Nucleus accumbens (tissue), 56 donors: ENCODE measurements at places on chromosomes 1 and 21.

DNA sequence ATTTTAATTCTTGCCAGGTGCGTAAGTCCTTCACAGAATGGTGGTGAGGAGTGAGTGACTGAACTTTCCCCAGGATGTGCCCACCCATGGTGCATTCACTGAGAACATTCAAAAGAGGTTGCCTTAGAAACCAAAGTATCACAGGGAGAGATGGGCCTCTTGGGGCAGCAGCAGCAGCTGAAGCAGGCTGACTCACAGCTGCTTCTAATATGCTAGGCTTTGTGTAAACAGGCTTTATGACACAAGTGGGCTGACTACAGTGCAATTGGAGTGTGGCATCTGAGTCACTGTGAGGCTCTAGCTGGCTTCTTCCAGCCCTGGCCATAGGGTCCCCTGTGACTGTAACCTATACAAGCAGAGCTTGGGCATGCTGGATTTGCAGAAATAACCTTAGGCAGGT is 12.6 kb downstream of the PIGP start:
- DNase-seq: peak; percentile 8

DNA sequence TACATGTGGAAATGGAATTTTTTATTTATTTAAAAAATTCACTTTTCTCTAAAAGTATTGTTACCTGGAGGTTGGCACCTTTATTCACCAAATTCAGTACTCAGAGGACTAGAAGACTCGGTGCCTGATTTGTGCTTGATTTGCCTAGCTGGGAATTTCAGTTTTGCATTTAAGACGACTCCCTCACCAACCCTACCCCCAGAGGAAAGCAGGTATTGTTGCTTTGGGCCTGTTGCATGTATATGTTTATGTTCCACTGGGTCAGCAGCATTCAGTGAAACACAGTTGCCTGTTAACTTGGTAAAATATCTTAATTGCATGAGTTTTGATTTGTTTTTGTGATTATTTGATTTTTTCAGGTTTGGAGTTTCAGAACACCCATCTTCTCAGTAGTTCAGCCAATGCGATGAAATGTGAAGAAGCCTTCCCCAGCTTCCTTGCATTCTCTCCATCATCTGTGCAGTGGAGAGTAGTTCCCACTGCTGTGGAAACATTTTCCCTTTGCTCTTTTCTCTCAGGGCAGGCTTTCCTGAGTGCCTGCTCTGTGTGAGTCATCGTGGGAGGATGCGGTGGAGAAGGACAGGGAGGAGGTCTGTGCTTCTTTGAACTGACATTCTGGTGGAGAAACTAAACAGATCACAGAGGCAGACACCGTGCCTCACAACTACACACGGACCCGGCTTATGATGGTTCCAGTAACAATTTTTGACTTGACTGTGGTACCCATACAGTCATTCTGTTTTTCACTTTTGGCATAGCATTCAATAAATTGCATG is 6.4 kb downstream of the ADARB1 start:
- no peak for DNase-seq

- no peak for DNase-seq
These were observed 57.4 kb downstream of the BRINP2 start for GRCh38 chr1:177227978-177228692.

GRCh38 chr1:161902182-161902581 is 121.5 kb downstream of the OLFML2B start:
- no peak for DNase-seq

DNA sequence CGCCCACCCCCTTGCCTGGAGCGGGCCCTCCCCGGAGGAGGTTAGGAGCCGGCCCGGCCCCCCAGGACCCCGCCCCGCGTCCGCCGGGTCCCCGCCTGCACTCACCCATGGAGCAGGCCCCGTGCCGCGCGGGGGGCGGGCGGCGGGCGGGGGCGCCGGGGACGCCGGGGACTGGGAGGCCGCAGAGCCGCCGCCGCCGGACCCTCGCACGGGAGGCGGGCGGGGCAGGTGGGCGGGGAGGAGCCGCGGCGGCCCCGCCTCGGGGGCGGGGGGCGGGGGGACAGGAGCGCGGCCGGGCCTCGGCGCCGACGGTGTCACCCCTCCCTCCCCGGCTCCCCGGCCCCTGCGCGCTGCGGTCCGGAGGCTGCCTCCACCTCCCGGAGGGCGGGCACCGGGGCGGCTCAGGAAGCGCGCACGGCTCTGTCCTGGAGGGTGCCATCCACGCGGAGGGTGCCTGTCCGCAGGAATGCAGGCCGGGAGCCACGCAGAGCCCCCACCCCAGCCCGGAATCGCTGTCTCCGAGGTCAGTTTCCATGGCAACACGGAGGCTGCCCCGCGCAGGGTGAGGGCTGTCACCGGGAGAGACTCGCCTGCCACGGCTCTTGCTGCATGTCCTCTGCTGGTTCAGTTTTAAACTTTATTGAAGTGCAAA is 5.9 kb upstream of the PLEKHG5 start:
- no peak for DNase-seq

DNA sequence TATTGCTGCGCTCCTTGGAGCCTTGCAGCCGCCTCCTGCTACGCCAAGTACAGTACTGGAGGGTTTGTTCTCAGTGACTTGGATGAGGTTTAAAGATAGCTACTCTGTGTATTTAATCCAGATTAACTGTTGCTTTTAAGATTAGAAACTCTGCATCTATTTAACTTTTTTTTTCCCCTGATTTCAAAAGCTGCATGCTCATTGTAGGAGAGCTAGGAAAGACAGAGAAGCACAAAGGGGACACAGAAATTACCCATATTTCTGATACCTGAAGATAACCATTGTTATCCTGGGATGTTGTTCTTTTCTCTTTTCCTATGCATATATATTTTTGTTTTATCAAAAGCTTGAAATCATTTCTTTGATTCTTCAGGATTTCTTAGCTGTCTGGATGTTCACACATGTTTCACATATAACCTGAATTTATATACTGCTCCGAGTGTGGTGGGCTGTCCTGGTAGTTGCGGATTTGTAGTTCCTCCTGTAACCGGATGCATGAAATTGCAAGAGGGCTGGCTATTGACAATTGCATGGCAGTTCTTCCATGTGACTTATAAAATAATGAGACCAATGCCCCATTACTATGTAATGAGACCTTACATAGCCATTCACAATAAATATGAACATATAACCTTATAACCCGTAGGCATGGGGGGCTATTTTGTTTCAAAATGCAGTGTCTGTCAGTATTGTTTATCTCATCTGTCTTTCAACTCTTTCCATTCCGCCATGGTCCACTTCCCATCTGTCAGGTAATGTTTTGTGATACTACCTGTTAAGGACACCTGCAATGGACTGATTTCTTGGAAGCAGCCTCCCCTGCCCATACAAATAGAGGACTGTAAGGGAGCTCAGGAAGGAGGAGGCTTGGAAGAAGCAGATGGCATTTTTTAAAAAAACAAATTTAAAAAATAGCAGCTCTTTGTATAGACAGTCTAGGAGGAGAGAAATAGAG is 1.4 kb downstream of the RAVER2 start:
- no peak for DNase-seq

DNA sequence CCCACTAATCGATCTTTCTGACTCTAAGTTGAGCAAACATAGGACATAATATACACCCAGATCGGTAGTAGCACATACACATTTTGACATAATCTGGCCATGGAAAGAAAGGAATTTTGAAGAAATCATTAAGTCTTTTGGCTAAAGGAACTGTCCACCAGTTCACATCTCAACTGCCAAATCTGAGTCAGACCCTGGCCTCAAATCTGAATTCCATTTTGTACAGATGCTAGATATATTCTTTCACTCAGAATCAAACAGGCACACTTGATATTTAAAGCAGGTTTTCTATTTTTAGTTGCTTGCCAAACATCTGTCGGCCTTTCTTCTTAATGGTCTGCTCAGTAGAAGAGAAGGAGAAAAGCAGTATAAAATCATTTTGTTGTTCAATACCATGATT is 281.8 kb downstream of the BARHL2 start:
- no peak for DNase-seq

GRCh38 chr21:40120940-40121575 is 253.8 kb downstream of the PCP4 start:
- DNase-seq: no peak

DNA sequence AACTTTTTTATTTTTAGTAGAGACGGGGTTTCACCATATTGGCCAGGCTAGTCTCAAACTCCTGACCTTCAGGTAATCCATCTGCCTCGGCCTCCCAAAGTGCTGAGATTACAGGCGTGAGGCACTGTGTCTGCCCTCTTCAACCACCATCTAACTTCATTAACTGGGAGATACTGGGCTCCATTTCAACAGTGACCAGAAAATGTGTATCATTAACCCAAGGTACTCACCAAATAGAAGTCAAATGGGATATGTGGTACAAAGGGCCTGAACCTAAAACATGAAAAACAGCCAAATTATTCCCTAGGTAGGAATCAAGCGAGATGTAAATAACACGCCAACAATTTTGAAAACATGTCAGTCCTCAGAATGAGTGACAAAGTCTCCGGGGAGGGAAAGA is 1.2 kb downstream of the ILF2 start:
- DNase-seq: no peak

DNA sequence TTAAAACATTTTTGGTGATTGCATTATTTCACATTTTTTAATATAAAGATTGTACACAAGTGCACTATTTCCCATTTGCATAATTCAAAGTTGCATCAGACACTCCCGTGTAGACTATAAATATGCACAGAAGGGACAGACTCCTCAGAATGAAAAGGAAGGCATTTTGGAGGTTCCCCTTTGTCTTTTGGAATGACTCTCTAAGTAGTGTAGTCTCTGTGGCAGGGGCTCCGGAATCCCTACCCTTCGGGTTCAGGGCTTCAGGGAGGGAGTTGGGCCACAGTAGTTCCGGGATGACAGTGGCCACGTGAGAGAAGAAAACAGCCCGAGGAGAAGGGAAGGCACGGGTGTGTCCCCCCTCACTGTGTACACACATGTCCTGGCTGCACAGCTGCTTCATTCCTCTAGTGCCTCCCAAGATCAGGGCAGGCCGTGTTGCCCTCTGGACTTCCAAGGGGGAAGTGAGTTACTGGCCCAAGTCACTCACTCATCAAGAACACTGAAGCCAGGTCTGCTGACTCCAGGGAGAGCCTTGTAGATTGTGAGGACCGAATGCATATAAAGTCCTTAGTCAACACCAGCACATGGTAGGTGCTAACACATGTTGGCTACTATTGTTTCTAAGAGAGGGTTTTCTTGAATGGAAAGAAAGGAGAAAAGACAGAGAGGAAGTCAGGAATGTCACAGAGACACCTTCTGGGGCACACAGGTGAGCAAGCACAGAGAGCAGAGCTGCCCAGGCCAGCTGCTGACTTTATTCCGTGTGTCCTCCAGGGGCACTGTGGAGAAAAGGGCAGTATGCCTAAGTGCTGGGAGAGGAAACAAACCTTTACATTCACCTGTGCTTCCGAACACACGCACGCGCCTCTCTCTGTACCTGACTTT is 39.8 kb downstream of the LHX4 start:
- DNase-seq: no peak

DNA sequence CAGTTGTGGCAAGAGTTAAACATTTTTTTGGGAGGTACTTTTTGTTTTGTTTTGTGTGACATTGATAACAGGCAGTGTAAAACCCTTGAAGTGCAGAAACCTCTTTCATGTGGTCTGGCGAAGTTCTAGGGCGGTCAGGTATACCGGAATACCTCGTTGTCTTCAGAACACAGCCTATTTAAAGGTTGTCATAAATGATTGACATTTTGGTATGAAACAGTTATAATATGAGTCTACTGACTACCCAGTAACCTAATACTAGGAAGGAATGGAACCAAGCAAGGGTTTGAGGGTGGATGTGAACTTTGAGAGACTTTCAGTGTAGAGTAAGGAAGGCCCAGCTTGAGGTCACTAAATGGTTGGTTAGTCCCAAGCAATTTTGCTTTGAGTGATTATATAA is 40.5 kb downstream of the PATJ start:
- DNase-seq: no peak

GRCh38 chr1:91826649-91827048 is 59.3 kb downstream of the TGFBR3 start:
- DNase-seq: no peak

GRCh38 chr1:239899747-239900146 is 191.9 kb upstream of the FMN2 start:
- no peak for DNase-seq

- DNase-seq: no peak
These were observed 1.2 kb upstream of the IFFO2 start for GRCh38 chr1:18957532-18958300.

GRCh38 chr1:196488579-196488978 is 119.7 kb downstream of the KCNT2 start:
- DNase-seq: no peak

GRCh38 chr1:11514366-11514765 is 35.4 kb downstream of the DISP3 start:
- DNase-seq: no peak

GRCh38 chr1:115023593-115023992 is 6.0 kb upstream of the TSHB start:
- DNase-seq: no peak

GRCh38 chr1:39925721-39926342 is 24.1 kb upstream of the MYCL start:
- no peak for DNase-seq

DNA sequence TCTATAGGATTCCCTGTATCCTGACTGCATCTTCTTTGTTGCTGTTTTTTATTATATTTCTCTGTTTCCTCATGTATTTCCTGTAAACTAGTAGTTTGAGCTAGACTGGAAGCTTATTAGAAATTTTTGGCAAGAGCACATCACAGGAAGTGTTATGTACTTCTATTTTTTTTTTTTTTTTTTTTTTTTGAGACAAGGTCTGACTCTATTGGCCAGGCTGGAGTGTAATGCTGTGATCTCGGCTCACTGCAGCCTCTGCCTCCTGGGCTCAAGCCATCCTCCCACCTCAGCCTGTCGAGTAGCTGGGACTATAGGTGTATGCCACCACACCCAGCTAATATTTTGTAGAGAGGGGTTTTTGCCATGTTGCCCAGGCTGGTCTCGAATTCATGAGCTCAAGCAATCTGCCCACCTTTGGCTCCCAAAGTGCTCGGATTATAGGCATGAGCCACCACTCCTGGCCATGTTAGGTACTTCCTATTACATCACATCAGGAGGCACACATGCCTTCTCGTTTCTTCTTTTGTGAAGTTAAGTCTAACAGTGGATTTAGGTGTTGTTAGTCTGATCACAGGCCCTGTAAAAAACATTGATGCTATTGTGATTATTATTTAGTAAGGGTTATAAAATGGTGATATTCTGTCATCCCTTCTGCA is 12.5 kb downstream of the C1orf21 start:
- no peak for DNase-seq

DNA sequence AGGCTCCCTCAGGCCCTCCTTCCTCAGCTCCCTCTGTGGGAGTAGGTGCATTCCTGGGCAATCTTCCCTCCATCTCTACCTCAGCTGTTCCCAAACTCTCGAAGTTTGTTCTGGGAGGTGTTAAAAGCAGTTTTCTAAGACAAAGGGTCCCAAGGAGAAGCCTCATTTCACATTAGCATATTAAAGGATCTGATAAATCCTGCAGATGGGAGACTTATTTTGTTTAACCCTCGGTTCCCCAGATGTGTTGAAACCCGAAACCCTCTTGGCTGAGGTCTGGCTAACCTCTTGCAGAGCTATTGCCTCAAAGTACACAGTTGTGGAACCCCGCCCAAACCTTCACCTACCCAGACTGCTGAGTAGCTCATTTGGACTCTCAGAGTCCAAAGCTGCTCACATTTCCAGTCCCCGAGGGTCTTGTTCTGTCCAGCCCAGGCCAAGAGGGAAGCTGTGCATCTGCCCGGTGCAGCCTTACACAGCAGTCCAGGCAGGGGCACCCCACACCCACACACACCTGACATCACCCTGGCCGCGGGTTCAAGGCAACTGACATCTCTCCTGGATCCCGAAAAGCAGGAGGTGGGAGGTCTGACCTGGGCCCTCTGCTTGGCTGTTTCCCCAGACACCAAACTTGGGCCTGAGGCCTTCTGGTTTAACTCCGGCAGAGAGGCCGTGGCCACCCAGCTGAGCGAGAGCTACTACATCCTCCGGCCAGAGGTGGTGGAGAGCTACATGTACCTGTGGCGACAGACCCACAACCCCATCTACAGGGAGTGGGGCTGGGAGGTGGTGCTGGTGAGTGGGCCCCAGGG is 19.5 kb upstream of the SELENON start:
- DNase-seq: no peak
